ENCODE measurements at places on chromosomes 12 and 14. TPM values are rescaled to one million over a fixed set of nuclear protein-coding genes. Genes with fewer than 3 reads are reported as not detected.

The KRT81 gene
- total RNA-seq = 0.65 TPM

The SMOC1 gene
- 75.6 TPM for total RNA-seq

The KIF5A gene
- total RNA-seq = 0.05 TPM

GRCh38 chr14:31269634-31270195 lies 62.1 kb upstream of the HECTD1 start:
- no peak for DNase-seq

GRCh38 chr14:65704437-65704836 lies 291.9 kb downstream of the FUT8 start:
- no peak for DNase-seq

- DNase-seq = no peak
Measured at GRCh38 chr14:39592116-39592789, 160.0 kb upstream of the FBXO33 start.

- DNase-seq = no peak
Measured at GRCh38 chr12:111440631-111441030, 34.9 kb downstream of the SH2B3 start.

DNA sequence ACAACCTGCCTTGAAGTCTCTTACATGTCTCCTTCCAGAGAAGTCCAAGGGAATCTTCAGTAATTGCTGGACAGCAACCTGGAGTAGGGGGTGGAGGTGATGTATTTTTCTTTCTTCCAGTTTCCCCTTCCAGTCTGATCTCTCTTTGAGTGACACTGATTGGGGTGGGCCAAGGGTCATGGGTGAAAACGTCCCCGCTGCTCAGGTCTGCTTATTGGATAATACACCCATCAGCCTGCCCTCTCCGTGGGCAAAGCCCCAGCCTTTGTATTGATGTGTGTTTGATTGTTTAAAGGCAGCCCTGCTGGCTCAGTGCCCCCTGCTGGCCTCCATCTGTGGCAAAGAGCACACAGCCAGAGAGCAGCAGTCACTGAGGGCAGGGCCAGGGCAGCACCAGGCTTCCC lies 35.7 kb upstream of the ATP2A2 start:
- DNase-seq = peak; percentile 90

All from left lobe of liver (tissue), 2 donors.